ENCODE measurements at places on chromosomes 2 and 18. TPM values are rescaled to one million over a fixed set of nuclear protein-coding genes. Genes with fewer than 3 reads are reported as not detected.

- no peak for DNase-seq
- no peaks in the 10 kb centered on the region for H3K36me3 ChIP-seq
- H3K4me1 ChIP-seq: no peaks in the 10 kb centered on the region
- H3K4me3 ChIP-seq: no peak overlapping the region
Observed at GRCh38 chr2:72003796-72004195, 143.9 kb downstream of the CYP26B1 start.

The LYPD6B gene
- total RNA-seq: not detected

DNA sequence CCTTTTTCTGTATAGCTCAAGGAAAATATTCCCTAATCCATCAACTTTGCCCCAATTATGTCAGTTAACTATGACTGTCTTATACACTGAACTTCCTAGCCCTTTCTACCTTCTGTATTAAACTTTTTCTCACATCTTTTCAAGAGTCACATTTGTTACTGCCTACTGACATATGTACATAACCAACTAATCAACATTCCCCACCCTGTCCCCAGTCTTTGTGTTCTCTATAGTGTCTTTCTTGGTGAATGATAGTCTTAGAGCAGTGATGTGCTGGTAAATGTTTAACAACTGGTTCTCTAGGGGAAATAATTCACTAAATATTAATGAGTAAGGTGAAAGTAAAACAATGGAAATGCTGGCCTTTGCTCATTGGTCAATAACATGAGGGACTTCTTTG lies 61.6 kb upstream of the PIK3C3 start:
- no peaks in the 10 kb centered on the region for H3K36me3 ChIP-seq
- no peaks in the 10 kb centered on the region for H3K27me3 ChIP-seq
- no peak for DNase-seq
- no peak overlapping the region for H3K27ac ChIP-seq
- no peaks in the 10 kb centered on the region for H3K4me1 ChIP-seq

DNA sequence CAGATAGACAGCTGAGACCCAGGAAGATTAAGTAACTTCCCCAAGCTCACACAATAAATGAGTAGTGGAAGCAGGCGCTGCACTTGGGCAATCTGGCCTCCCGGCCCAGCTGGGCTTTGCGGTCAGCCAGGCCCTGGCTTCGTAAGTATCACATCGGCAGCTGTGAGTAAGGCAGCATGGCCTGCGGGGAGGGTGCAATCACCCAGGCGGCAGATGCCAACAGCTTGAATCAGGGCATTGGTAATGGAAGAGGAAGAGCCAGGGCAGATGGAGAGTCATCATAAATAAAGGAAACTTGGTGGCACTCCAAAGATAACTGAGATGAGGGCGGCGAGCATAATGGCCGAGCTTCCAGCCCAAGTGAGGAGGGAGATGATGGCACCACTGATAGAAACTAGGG lies 217.9 kb upstream of the PID1 start:
- H3K4me3 ChIP-seq: no peak overlapping the region
- H3K36me3 ChIP-seq: no peaks in the 10 kb centered on the region
- no peaks in the 10 kb centered on the region for H3K4me1 ChIP-seq
- DNase-seq: peak; percentile 33
- no peaks in the 10 kb centered on the region for H3K27me3 ChIP-seq

DNA sequence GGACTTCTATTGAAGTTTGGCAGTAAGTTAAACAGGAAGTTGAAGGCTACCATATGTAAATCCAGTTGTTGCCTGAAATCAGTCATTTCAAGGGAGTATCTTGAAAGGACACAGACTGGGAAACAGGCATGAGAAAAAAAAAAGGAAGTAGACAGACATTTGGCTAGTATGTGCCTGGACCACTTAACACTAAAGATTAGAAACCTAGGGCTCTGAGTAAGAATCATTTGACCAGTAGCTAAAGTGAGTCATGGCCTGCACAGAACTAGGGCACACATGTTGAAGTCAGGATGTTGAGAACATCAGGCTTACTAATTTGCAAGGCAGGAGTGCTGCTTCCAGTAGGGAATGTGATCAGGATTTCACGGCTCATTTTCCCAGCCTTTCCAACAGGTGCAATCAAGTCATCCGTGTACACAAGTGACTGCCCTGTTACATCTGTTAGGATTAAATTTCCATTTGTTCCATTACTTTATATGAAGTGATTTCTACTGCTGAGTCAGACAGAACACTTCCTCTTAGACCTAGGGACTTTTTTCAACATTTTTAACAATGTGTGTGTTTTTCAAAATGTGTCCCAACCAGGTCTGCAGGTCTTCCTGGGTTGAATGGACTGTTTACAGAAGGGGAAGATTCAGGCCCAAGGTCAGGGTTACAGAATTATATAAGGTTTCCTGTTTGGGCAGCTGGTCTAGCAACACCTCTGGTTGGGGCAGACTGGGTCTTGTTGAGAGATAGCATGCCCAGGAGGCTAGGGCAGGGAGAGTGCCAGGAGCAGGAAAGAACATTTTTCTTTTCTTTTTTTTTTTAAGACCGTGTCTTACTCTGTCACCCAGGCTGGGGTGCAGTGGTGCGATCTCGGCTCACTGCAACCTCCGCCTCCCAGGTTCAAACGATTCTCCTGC lies 145.6 kb downstream of the TGIF1 start:
- no peaks in the 10 kb centered on the region for H3K27me3 ChIP-seq
- H3K27ac ChIP-seq: peak overlapping the region; percentile 97
- H3K4me1 ChIP-seq: peaks cover 41% of the 10 kb centered on the region
- peak overlapping the region; percentile 48 for H3K4me3 ChIP-seq
- H3K36me3 ChIP-seq: no peaks in the 10 kb centered on the region
- no peak for DNase-seq

The SP140 gene
- 11.1 TPM for total RNA-seq

GRCh38 chr2:216308576-216308975 lies 63.7 kb downstream of the MARCHF4 start:
- H3K27me3 ChIP-seq: no peaks in the 10 kb centered on the region
- no peak overlapping the region for H3K27ac ChIP-seq
- DNase-seq: no peak
- no peaks in the 10 kb centered on the region for H3K36me3 ChIP-seq
- H3K4me1 ChIP-seq: no peaks in the 10 kb centered on the region

- no peak overlapping the region for H3K4me3 ChIP-seq
- no peaks in the 10 kb centered on the region for H3K27me3 ChIP-seq
Observed at GRCh38 chr2:73897934-73898333, 5.1 kb downstream of the ACTG2 start.

Data from upper lobe of left lung (tissue), 6 donors.